Central memory CD8-positive, alpha-beta T cell (primary cell): ENCODE measurements at places on chromosomes 12 and 14.

DNA sequence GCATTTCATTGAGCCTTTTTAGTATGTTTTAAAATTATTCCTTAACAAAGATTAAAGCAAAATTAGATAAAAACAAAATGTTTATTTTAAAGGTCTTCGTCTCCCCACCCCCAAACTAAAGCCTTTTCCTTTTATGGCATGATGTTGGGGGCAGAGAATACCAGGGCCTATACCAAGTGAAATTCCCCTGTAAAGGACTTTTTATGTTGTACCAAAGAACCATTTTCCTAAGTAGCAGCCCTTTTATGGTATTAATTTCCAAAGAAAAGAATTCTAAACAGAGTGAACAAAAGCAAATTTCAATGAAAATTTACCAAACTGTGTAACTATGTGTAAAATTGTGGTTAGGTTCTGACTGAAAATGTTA is 71.9 kb upstream of the GNPNAT1 start:
- no peak for DNase-seq
- no peaks in the 10 kb centered on the region for H3K4me1 ChIP-seq
- H3K4me3 ChIP-seq = no peak overlapping the region
- no peaks in the 10 kb centered on the region for H3K36me3 ChIP-seq

GRCh38 chr14:105918496-105919262 is 392.3 kb downstream of the TMEM121 start:
- H3K4me1 ChIP-seq = no peaks in the 10 kb centered on the region
- no peak for DNase-seq
- H3K27me3 ChIP-seq = peaks cover 35% of the 10 kb centered on the region
- H3K27ac ChIP-seq = no peak overlapping the region
- peaks cover 5% of the 10 kb centered on the region for H3K36me3 ChIP-seq

- DNase-seq = no peak
- H3K4me1 ChIP-seq = peaks cover 2% of the 10 kb centered on the region
- H3K36me3 ChIP-seq = no peaks in the 10 kb centered on the region
Observed at GRCh38 chr12:109160433-109160832, 44.0 kb downstream of the ACACB start.

DNA sequence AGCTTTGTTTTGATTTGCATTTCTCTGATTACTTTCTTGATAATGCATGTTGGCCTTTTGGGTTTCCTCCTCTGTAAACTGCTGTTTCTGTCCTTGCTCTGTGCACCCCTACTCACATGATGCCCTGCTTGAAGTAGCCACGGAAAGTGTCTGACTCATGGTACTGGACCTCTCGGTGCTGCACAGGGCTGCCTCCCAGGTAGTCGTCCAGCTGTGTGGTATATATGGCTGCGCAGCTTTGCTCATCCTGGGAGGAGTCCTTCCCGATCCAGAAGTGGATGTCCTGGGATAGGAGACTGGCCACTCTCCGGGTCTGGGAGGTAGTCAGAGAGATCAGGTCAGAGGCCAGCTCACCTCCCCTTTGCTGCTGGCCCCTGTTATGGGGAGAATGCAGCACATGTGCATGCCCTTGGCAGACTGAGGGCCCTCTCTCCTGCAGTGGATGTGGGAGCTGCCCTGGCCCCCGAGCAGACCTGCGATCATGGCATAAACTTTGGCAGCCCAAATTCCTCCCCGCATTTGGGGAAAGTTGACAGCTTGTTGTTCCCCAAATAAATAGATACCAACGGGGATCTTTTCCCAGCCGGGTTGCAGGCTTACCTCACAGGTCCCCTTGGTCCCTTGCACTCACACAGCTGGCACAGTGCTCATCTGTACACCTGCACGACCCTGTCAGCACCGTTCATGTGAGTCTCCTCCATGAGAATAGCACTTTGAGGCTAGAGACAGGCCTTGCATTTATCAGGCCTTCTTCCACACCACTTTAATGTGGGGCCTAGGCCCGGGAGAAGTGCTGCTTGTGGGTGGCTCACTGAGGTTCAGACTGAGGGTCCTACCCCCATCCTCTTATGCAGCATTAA is 5.2 kb downstream of the AVIL start:
- peaks cover 5% of the 10 kb centered on the region for H3K36me3 ChIP-seq
- no peak for DNase-seq
- no peak overlapping the region for H3K4me3 ChIP-seq
- H3K4me1 ChIP-seq = peaks cover under 1% of the 10 kb centered on the region
- no peak overlapping the region for H3K27ac ChIP-seq

DNA sequence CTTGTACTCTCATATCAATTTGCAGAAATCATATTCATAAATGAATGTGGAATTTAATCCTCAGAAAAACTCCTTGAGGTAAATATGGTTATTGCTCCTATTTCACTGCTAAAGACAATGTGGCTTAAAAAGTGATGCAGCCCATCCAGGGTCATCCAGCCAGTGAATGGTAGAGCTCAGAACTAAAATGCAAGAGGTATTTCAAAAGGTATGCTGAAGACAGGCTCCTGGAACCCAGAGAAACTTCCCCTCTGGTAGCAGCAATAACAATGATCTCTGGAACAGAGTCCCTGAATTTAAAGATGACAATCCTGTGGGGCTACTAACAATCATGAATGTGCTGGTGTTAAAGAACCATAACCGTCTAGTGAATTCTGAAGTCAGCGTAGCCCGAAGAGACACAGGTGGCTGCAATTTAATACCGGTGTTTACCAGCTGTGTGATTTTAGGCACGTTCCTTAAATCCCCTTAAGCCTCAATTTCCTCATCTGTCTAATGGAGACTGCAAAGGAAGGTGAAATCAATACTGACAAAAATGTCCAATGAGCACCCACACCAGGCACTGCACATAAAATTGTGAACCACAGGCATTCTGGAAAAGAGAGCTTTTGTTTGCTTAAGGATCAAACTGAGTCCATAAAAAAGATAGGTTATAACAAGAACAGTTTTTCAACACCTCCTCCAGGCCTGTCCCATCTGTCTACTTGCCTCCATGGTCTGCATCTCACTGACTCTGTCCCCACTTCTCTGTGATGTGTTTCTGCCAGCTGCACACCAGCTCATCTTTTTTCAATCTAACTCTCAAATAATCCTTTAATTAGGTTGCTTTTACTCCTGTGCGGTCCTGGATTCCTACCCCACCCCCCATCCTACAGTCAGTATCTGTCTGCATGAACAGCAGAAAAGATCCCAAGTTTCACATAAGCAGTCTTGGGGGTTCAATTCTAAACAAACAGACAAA is 10.5 kb downstream of the TM7SF3 start:
- DNase-seq = no peak
- H3K36me3 ChIP-seq = peaks cover 15% of the 10 kb centered on the region
- H3K4me3 ChIP-seq = no peak overlapping the region
- no peaks in the 10 kb centered on the region for H3K27me3 ChIP-seq
- H3K27ac ChIP-seq = no peak overlapping the region

- no peak for DNase-seq
- H3K4me1 ChIP-seq = no peaks in the 10 kb centered on the region
- no peaks in the 10 kb centered on the region for H3K27me3 ChIP-seq
- H3K36me3 ChIP-seq = no peaks in the 10 kb centered on the region
- H3K4me3 ChIP-seq = no peak overlapping the region
- H3K27ac ChIP-seq = no peak overlapping the region
Observed at GRCh38 chr12:83199069-83199468, 512.4 kb downstream of the TMTC2 start.

DNA sequence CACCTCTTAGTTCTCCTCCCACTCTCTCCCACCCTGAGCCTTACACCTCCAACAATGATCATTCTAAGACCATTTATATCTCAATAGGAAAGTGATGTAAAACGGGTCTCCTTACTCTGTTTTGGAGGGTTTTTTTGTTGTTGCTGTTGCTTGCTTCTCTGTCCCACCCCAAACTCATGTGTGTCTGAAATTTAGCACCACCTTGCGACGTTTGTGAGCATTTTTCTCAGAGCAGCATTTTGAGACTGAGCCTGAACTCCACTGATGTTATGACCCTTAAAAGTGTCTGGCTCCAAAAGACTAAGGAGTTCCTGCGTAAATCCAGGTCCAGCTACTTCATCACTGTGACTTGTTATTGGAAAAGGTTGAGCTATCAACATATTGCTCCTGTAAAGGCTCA is 155.0 kb downstream of the DAD1 start:
- no peaks in the 10 kb centered on the region for H3K4me1 ChIP-seq
- no peak overlapping the region for H3K27ac ChIP-seq
- no peak for DNase-seq
- no peaks in the 10 kb centered on the region for H3K27me3 ChIP-seq

GRCh38 chr14:63205044-63205575 is 867 bp downstream of the RHOJ start:
- peaks cover 14% of the 10 kb centered on the region for H3K27me3 ChIP-seq
- no peaks in the 10 kb centered on the region for H3K4me1 ChIP-seq
- no peak for DNase-seq
- no peak overlapping the region for H3K4me3 ChIP-seq

- no peaks in the 10 kb centered on the region for H3K27me3 ChIP-seq
- no peak for DNase-seq
- peak overlapping the region; percentile 67 for H3K4me3 ChIP-seq
- peaks cover 57% of the 10 kb centered on the region for H3K4me1 ChIP-seq
- peak overlapping the region; percentile 96 for H3K27ac ChIP-seq
Observed at GRCh38 chr14:98227000-98227726, 1044.8 kb downstream of the BCL11B start.

GRCh38 chr12:105644770-105645169 is 314.3 kb downstream of the C12orf75 start:
- H3K4me1 ChIP-seq = no peaks in the 10 kb centered on the region
- no peak overlapping the region for H3K27ac ChIP-seq
- H3K36me3 ChIP-seq = peaks cover 3% of the 10 kb centered on the region
- no peak overlapping the region for H3K4me3 ChIP-seq
- DNase-seq = no peak

DNA sequence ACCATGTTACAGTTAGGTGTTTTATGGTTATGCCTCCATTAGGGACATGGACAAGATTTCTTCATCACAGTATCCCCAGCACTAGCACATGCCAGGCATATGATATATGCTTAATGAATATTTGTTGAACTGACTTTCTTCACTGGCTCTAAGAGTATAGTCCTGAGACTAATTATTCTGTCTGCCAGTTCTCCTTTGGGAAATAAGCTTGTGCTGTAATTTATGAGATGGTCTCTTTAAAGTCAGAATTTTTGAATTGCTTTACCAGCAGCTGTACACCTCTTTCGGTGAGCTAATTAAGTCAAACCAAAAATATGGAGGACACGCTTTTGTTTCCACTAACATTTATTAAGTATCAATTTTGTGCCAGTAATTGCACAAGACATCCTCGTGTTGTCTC is 4.8 kb upstream of the KRT72 start:
- H3K4me1 ChIP-seq = peaks cover 45% of the 10 kb centered on the region
- H3K36me3 ChIP-seq = no peaks in the 10 kb centered on the region
- H3K27me3 ChIP-seq = peaks cover 12% of the 10 kb centered on the region
- no peak overlapping the region for H3K27ac ChIP-seq

GRCh38 chr12:105986779-105987684 is 151.7 kb downstream of the NUAK1 start:
- no peak overlapping the region for H3K27ac ChIP-seq
- no peaks in the 10 kb centered on the region for H3K4me1 ChIP-seq
- no peak overlapping the region for H3K4me3 ChIP-seq
- H3K27me3 ChIP-seq = no peaks in the 10 kb centered on the region
